Esophagus muscularis mucosa (tissue), 4 donors: ENCODE measurements at places on chromosomes 4 and X. TPM values are rescaled to one million over a fixed set of nuclear protein-coding genes. Genes with fewer than 3 reads are reported as not detected.

VEGFC gene
- total RNA-seq = 6.3 TPM

CD99 gene
- total RNA-seq = 324 TPM

GRCh38 chrX:68018248-68019203, 414.8 kb downstream of the OPHN1 start:
- no peak for DNase-seq

GRCh38 chr4:57078685-57079521, 31.3 kb downstream of the IGFBP7 start:
- no peak for DNase-seq

DNA sequence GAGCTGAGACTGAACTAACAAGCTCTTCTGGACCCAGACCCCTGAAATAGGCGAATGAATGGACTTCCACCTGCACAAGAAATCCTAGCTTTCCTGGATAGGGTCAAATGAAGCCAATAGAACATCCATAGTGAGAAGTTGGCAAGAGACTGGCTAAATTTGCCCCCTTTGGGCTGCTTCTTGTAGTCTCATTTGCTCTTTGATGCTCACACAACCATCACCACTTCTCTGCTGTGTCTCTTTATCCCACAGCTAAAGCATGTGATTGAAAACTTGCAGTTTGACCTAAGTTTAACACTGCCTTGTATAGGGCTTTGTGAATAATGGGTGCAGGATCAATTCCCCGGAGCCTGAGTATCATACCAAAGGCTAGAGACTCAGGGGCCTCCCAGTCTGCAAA, 38.2 kb downstream of the NLGN3 start:
- DNase-seq = no peak

DNA sequence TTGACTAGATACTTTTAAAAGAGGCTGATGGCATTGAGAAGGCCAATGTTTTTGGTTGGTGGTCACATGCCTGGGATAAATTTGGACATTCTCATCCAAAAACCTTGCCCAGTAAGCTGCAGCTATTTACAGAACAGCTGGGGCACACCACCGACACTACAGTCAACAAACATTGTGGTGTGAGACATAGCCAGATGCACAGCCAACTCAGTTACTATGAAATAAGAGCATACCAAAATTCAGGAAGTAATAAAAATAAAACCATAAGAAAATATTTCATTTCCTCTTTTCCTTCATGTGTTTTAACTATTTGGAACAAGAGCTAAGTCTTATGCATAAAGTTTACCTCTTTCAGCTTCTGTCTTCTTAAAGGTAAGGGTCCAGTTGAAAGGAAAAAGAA, 8.8 kb downstream of the PPM1K start:
- DNase-seq = peak; percentile 19
